ENCODE measurements at places on chromosomes 4 and X. TPM values are rescaled to one million over a fixed set of nuclear protein-coding genes. Genes with fewer than 3 reads are reported as not detected.

DNA sequence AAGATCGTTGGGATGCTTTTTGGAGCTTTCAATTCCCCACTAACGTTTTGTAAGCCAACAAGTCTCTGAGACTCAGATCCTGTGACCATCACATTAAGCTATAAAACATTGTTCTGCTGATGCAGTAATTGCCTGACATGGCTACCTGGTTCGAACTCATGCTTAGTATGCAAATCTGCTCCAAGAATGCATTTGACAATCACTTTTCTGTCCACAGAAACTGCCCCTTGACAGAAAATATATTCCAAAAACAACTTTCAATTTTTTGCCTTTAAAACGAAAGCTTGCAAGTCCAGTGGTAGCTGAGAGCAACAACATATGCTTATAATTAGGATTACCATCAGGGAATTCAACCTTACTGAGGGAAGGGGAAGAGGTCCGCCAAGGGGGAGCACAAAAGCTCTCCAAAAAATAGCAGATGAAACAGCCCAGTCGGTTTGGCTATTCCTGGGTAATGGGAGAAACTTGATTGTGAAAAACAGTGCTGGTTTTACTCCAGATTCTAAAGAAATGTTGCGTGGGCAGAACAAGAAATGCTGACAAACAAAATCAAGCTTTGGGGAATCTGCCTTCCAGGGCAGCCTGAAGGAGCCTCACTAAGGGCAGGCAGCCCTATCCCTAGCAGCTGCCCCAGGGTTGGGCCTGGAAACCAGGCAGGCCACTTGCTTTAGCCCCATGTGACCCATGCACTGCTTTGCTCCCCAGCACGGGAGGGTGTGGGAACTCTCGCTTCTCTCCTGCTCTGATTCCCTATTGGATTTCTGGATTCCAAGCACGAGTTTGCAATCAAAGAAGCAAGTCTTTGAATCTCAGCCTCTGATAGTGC, 160.7 kb upstream of the LDB2 start:
- H3K4me1 ChIP-seq = no peaks in the 10 kb centered on the region
- peaks cover 14% of the 10 kb centered on the region for H3K27me3 ChIP-seq
- no peak overlapping the region for H3K27ac ChIP-seq
- no peak overlapping the region for H3K4me3 ChIP-seq
- no peak for DNase-seq

DNA sequence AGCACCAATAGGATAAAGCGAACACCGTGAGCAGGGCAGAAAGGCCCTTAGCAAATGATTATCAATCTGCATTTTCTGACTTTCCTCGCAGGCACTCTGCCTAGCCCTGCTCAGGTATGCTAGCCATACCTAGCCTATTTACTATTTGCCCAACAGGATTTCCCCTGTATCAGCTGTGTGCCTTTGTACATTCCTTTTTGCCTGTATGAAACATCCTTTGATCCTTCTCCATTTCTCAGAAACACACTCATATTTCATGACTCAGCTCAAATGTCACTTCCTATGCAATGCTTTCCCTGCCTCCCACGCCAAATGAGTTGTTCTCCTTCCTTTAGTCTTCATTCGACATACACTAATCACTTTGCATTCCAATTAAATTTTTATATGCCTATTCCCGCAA, 37.2 kb downstream of the PCDH7 start:
- no peak overlapping the region for H3K4me3 ChIP-seq
- no peaks in the 10 kb centered on the region for H3K36me3 ChIP-seq
- peak overlapping the region; percentile 69 for H3K27ac ChIP-seq
- peaks cover 40% of the 10 kb centered on the region for H3K4me1 ChIP-seq
- H3K27me3 ChIP-seq = no peaks in the 10 kb centered on the region
- peak; percentile 91 for DNase-seq

The GSX2 gene
- not detected for total RNA-seq

DNA sequence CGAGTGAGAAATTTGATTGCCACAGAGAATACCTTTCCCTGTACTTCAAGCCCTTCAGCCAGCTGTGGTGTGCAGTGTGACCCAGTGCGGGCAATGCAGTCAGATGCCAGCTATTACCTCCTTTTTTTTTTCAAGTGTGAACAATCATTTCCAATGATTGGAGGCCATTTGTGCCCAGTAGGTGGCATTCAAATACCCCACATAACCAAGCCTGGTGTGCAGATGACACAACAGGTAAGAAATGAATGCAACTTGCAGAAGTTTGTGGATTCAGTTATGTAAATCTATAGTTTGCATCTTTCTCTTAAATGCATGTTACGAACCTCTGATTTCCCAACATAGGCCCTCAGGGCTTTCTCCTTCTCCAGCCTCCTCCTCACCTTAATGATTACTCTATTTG, 98.0 kb downstream of the CLCN4 start:
- H3K27me3 ChIP-seq = no peaks in the 10 kb centered on the region
- no peaks in the 10 kb centered on the region for H3K36me3 ChIP-seq
- H3K27ac ChIP-seq = no peak overlapping the region
- no peak overlapping the region for H3K4me3 ChIP-seq
- H3K4me1 ChIP-seq = no peaks in the 10 kb centered on the region

The STAP1 gene
- not detected for total RNA-seq

The PITX2 gene
- total RNA-seq = 1.7 TPM

DNA sequence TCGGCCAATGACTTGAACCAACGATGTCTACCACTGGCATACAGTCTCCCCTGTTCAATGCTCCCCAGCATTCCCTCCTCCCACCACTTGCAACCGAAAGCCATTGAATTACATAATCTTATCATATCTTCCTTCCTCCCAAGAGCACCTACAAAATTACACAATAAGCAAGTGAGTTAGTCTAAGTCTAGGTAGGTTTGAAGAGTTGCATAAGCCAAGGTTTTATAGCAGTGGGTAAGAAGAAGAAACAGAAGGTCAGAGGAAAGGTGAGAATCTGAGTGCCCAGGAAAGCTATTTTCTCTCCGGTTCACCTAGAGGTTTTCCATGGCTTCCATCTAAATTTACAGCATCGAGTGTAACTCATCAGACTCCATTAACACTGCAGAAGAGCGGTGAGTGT, 40.3 kb downstream of the ATP8A1 start:
- H3K4me3 ChIP-seq = no peak overlapping the region
- no peak overlapping the region for H3K27ac ChIP-seq
- no peaks in the 10 kb centered on the region for H3K36me3 ChIP-seq
- no peak for DNase-seq

Measured in PC-3 (cell line).